CD4-positive, CD25-positive, alpha-beta regulatory T cell (primary cell): ENCODE measurements at places on chromosomes 12 and 14.

- no peak overlapping the region for H3K27ac ChIP-seq
- peaks cover 16% of the 10 kb centered on the region for H3K4me1 ChIP-seq
- H3K36me3 ChIP-seq, result peaks cover 17% of the 10 kb centered on the region
- DNase-seq, result no peak
- no peaks in the 10 kb centered on the region for H3K27me3 ChIP-seq
Observed at GRCh38 chr14:30994681-30995620, 30.5 kb upstream of the AP4S1 start.

DNA sequence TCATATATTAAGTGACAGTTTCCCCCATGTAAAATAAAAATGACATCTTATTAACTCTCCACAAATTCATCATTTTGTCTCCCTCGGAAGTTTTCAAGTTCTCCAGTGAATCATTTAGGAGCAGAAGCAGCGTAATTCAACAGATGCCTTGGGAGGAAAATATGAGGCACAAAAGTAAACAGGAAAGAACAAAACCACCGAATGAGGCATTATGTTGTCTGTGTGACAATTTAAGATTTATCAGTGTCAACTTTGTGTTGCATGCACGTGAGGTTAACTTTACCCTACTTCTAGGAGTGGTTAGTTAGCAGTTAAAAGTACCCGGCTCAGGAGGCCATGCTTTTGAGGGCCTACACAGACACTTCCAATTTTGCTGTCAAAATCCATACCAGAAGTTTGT lies 258.6 kb downstream of the IPO8 start:
- no peaks in the 10 kb centered on the region for H3K27me3 ChIP-seq
- DNase-seq, result no peak
- H3K36me3 ChIP-seq, result no peaks in the 10 kb centered on the region
- no peaks in the 10 kb centered on the region for H3K4me1 ChIP-seq

DNA sequence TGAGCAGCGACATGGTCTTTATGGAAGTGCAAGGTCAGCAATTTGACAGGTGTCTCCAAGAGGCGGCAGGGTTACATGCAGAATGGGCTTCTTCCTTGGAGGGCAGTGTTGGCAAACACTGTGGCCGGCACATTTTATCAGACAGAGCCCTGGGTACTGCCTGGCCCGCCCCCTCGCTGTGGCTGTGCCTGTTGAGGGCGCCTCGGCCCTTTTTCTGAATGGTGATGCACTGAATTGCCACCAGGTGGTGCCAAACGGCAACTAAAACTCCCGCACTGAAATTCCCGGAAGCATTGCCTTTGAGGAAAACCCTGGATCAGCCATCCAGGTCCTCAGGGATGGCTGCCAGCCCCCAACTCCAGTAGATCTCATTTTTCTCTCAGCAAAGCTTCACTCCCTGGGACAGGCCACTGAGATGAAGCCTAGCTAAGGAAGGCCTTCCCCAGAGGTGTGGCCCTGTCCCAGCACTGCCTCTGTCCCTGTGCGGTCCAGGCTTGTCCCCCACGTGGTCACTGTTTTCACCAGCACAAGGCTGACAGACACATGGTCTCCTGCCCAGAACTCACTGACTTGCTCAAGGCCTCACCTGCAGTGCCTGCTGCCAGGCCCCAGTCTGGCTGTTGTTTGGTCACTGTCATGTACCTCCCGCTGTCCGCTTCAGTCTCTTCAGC lies 73.6 kb downstream of the TESC start:
- no peaks in the 10 kb centered on the region for H3K4me1 ChIP-seq
- peak; percentile 12 for DNase-seq
- H3K27ac ChIP-seq, result no peak overlapping the region
- no peaks in the 10 kb centered on the region for H3K27me3 ChIP-seq
- no peak overlapping the region for H3K4me3 ChIP-seq

GRCh38 chr12:79911889-79912656 lies 22.8 kb downstream of the PPP1R12A start:
- no peak overlapping the region for H3K4me3 ChIP-seq
- no peaks in the 10 kb centered on the region for H3K27me3 ChIP-seq
- H3K27ac ChIP-seq, result no peak overlapping the region
- H3K4me1 ChIP-seq, result peaks cover 24% of the 10 kb centered on the region
- peaks cover 6% of the 10 kb centered on the region for H3K36me3 ChIP-seq

- no peak for DNase-seq
- peak overlapping the region; percentile 85 for H3K4me3 ChIP-seq
- H3K27me3 ChIP-seq, result no peaks in the 10 kb centered on the region
- H3K27ac ChIP-seq, result peak overlapping the region; percentile 100
- peaks cover 39% of the 10 kb centered on the region for H3K4me1 ChIP-seq
Observed at GRCh38 chr12:76084863-76085519, 506 bp upstream of the NAP1L1 start.

DNA sequence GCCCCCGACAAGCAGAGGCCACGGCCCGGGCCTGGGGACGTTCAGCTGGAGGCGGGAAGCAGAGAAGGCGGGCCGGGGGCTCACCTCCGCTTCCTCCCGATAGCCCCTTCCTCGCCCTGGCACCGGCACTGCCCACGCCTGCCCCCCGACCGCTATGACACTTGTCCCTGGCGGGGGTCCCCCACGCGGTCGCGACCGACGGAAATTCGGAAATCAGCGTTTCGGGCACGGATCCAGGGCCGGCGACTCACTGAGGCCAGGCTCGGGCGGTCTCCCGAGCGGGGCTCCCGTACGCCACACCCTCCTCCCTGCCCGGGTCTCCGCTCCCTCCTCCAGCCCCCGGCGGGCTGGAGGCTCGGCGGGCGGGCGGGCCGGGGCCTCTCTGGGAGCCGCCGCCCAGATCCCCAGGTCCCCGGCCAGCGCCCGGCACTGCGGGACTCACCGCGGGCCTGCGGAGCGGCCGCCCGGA lies 581 bp downstream of the PITPNM2 start:
- no peak for DNase-seq
- H3K4me1 ChIP-seq, result peaks cover 41% of the 10 kb centered on the region
- H3K4me3 ChIP-seq, result no peak overlapping the region

- no peak overlapping the region for H3K4me3 ChIP-seq
- H3K4me1 ChIP-seq, result no peaks in the 10 kb centered on the region
- no peaks in the 10 kb centered on the region for H3K36me3 ChIP-seq
- no peak for DNase-seq
- H3K27ac ChIP-seq, result no peak overlapping the region
Observed at GRCh38 chr14:96030108-96030760, 8.9 kb upstream of the C14orf132 start.

- no peak overlapping the region for H3K4me3 ChIP-seq
- no peak for DNase-seq
- H3K4me1 ChIP-seq, result peaks cover 6% of the 10 kb centered on the region
Observed at GRCh38 chr12:121061831-121062230, 22.8 kb upstream of the OASL start.

DNA sequence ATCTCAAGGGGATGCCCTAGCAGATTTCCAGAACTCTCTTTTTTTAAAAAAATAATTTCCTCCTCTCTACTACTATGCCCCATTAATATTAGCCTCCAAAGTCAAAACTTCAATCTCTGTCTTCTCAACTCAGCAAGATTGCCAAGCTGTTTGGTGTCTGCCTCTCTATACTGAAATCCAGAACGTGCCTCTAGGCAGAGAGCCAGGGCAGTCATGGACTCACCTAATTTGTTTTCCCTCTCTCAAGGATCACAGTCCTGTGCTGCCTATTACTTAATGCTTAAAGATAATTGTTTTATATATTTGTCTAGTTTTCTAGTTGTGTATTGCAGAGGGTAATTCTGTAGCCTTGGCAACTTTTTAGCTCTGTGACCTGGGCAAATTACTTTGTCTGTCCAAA lies 74.7 kb downstream of the E2F7 start:
- no peak overlapping the region for H3K4me3 ChIP-seq
- H3K27me3 ChIP-seq, result no peaks in the 10 kb centered on the region
- no peak for DNase-seq
- no peak overlapping the region for H3K27ac ChIP-seq

GRCh38 chr14:22189881-22190280 lies 399.1 kb downstream of the DAD1 start:
- no peak overlapping the region for H3K4me3 ChIP-seq
- no peak for DNase-seq
- no peaks in the 10 kb centered on the region for H3K36me3 ChIP-seq
- no peak overlapping the region for H3K27ac ChIP-seq

DNA sequence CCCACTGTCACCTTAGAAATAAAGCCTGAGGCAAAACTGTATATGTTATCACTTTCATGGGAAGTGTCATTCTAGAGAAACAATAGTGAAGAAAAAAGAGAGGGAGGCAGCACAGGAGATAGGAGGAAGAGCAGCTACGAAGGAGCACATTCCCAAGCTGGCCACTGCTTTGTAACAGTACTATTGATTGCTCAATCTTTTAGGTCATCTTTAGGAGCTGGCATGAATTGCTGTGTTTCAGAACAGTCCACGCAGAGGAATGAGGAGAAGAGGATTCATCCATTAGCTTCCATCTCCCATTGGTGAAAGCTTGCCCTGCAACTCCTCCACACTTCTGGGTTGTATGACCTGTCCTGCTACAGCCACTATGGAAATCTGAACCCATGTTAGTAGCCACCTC lies 372.5 kb upstream of the DDHD1 start:
- no peaks in the 10 kb centered on the region for H3K4me1 ChIP-seq
- no peaks in the 10 kb centered on the region for H3K27me3 ChIP-seq
- H3K27ac ChIP-seq, result no peak overlapping the region
- H3K4me3 ChIP-seq, result no peak overlapping the region
- no peaks in the 10 kb centered on the region for H3K36me3 ChIP-seq

DNA sequence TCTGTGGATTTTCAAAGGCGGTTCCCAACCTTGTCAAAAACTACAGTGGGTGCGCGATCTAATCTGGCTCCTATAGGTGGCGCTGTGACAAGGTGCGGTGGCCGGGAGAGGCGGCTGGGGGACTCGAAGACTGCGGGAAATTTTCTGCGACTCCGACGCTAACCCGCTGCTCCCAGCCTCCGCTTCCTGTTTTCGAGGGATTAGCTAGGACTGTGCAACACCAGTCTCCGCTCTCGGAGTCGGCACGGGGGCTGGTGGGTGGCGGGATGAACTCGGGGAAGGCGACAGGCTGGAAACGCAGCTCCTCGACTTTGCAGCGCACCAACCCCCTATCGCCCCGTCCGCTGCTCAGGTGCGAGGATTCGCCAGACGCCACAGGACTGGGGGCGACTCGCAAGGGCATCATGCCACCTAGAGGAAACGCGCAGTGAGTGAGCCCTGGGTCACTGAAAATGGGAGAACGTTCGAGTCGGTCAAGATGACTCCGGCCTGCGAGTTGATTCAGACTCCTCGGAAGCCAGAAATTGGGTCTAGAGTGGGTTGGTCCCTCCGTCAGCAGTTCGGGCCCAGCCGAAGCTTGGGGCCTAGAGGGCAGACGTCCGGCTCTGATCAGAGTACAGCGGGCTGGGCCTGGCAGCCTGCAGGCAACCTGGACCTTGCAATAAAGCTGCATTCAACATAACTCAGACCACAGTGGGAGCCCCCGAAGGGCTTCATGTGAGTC lies 5.5 kb upstream of the PAX9 start:
- H3K4me1 ChIP-seq, result peaks cover 15% of the 10 kb centered on the region
- peaks cover 58% of the 10 kb centered on the region for H3K27me3 ChIP-seq
- H3K4me3 ChIP-seq, result no peak overlapping the region

DNA sequence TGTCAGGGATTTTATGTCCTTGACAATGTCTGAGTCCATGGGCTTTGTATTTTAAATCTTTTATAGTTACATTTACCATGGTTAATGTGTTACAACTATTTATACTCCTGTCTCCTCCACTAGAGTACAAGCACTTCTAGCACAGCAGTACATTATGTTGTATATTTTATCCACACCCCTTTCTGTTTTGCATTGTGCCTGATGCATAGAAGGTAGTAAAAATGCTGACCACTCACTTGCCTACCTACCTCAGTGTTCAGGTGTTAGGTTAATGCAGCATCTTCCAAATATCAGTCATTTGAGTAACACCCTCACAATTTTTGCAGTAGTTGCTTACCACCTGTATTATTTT lies 31.1 kb upstream of the SLC38A2 start:
- H3K4me3 ChIP-seq, result no peak overlapping the region
- no peak overlapping the region for H3K27ac ChIP-seq
- no peak for DNase-seq

DNA sequence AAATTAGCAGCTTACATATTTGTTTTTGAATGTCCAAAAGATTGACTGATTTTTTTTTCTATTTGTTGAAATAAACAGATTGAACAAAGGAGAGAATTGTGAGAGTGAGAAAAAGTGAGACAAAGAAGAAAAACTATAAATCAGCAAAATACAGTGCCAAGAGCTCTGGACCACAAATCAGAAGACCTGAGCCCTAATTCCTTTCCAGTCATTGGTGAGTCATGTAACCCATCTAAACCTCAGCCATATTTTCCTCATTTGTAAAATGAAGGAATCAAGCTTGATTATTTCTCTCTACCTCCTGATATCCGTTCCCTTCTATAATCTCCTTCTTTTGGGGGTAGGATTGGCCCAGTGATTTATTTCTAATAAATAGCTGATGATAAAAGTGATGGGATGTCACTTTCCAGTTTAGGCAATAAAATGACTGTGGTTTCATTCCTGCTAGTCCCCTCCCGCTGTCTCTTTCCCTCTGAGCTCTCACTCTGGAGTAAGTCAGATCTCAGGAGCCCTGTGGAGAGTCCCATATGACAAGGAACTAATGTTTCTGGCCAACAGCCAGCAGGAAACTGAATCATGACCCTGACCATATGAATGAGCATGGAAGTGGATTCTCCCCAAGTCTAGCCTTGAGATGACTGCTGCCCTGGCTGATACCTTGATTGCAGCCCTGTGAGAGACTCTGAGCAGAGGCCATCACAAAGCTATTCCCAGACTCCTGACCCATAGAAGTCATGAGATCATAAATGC lies 218.9 kb downstream of the ACSS3 start:
- H3K27ac ChIP-seq, result no peak overlapping the region
- DNase-seq, result no peak
- no peaks in the 10 kb centered on the region for H3K27me3 ChIP-seq

GRCh38 chr12:28512876-28513275 lies 322.6 kb downstream of the CCDC91 start:
- no peaks in the 10 kb centered on the region for H3K4me1 ChIP-seq
- H3K36me3 ChIP-seq, result no peaks in the 10 kb centered on the region
- no peak overlapping the region for H3K4me3 ChIP-seq
- H3K27ac ChIP-seq, result no peak overlapping the region
- no peak for DNase-seq
- no peaks in the 10 kb centered on the region for H3K27me3 ChIP-seq

- no peak for DNase-seq
- no peaks in the 10 kb centered on the region for H3K4me1 ChIP-seq
- no peak overlapping the region for H3K27ac ChIP-seq
- H3K4me3 ChIP-seq, result no peak overlapping the region
Observed at GRCh38 chr12:103855036-103855712, 14.1 kb upstream of the NT5DC3 start.

DNA sequence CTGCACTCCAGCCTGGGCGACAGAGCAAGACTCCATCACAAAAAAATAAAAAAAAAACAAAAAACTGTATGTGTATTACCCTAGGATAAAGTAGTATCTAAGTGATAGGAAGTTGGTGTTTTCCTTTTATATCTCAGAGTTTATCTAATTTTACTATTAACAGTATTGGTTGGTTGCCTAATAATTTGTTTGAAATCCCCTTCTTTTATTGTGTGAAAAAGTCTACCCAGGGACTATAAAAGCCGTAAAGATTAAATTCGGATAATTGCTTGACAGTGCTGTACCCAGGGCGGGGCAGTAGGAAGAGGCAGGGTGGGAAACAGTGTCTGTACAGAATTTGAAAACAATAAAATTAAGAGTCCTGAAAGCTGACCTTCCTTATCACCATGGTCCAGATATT lies 78.4 kb downstream of the RASSF8 start:
- DNase-seq, result no peak
- no peaks in the 10 kb centered on the region for H3K27me3 ChIP-seq
- no peaks in the 10 kb centered on the region for H3K4me1 ChIP-seq
- no peak overlapping the region for H3K4me3 ChIP-seq
- H3K27ac ChIP-seq, result no peak overlapping the region
